ENCODE measurements at places on chromosomes 6 and 20. TPM values are rescaled to one million over a fixed set of nuclear protein-coding genes. Genes with fewer than 3 reads are reported as not detected.

Gene RAB44
- not detected for total RNA-seq

Gene WFDC2
- 7.4 TPM for total RNA-seq

Gene EDN3
- total RNA-seq = 0.20 TPM

Gene HFE
- 2.4 TPM for total RNA-seq

Gene SULF2
- total RNA-seq = 22.9 TPM

Gene SCUBE3
- total RNA-seq = 22.2 TPM

- peak overlapping the region; percentile 67 for H3K4me3 ChIP-seq
- H3K4me1 ChIP-seq = no peaks in the 10 kb centered on the region
- peaks cover 31% of the 10 kb centered on the region for H3K27me3 ChIP-seq
- no peak overlapping the region for H3K27ac ChIP-seq
These were observed 209.6 kb downstream of the ERMARD start for GRCh38 chr6:169960886-169961611.

DNA sequence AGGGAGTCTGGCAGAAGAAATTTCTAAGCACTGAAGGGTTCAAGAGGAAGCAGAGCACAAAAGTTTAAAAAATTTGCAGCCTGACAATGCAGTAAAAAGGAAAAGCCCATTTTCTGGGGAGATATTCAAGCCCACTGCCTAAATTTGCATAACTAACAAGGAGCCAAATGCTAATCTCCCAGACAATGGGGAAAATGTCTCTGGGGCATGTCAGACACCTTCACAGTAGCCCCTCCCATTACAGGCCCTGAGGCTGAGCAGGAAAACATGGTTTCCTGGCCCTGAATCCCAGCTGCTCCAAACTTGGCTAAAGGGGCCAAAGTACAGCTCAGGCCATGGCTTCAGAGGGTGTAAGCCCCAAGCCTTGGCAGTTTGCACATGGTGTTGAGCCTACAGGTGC lies 908.5 kb upstream of the MANEA start:
- DNase-seq = no peak
- H3K4me1 ChIP-seq = no peaks in the 10 kb centered on the region
- no peak overlapping the region for H3K4me3 ChIP-seq
- no peak overlapping the region for H3K27ac ChIP-seq

DNA sequence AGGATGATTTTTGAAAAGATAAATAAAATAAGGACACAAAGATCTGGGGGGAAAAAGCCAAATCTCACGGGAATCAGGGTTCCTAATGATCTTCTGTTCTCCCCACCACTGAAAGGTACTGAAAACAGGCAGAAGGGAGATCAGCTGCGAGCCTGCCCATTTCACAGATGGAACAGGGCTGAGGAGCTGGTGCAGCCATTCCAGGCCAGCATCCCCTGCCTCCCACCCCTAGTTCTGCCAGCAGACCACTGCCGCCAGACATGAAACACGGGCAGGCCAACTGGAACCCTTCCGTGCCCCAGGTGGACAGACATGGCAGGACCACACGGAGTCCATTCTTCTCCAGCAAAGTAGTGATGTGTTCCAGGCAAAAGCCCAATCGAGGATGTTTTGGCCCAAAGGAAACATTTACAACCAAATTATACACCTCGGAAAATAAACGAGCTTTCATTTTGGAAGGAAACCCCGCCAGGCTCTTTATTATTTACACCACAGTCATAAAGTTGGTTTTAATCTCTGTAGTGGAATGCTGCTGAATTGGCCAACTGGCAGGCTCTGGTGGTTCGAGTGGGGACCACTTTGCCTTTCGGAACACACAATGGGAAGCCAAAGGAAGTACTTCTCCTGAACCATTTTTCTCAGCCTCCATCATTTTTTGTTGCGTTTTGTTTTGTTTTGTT lies 28.2 kb downstream of the ISM1 start:
- H3K27ac ChIP-seq = no peak overlapping the region
- no peak for DNase-seq
- H3K4me1 ChIP-seq = peaks cover 7% of the 10 kb centered on the region
- H3K27me3 ChIP-seq = no peaks in the 10 kb centered on the region

- H3K27ac ChIP-seq = no peak overlapping the region
- no peak for DNase-seq
- H3K4me3 ChIP-seq = no peak overlapping the region
- H3K4me1 ChIP-seq = peaks cover 7% of the 10 kb centered on the region
- H3K36me3 ChIP-seq = no peaks in the 10 kb centered on the region
These were observed 42.1 kb downstream of the HLA-DPB1 start for GRCh38 chr6:33117811-33118277.

GRCh38 chr20:36881888-36882287 lies 6.0 kb downstream of the TLDC2 start:
- no peak overlapping the region for H3K27ac ChIP-seq
- H3K4me3 ChIP-seq = no peak overlapping the region
- peaks cover 3% of the 10 kb centered on the region for H3K27me3 ChIP-seq
- no peaks in the 10 kb centered on the region for H3K36me3 ChIP-seq
- DNase-seq = no peak

GRCh38 chr6:114125576-114125975 lies 154.6 kb upstream of the HDAC2 start:
- H3K4me3 ChIP-seq = no peak overlapping the region
- no peak overlapping the region for H3K27ac ChIP-seq
- no peaks in the 10 kb centered on the region for H3K27me3 ChIP-seq

- no peak for DNase-seq
- H3K4me3 ChIP-seq = no peak overlapping the region
- no peaks in the 10 kb centered on the region for H3K27me3 ChIP-seq
- no peak overlapping the region for H3K27ac ChIP-seq
These were observed 301.0 kb downstream of the FARS2 start for GRCh38 chr6:5562277-5562676.

DNA sequence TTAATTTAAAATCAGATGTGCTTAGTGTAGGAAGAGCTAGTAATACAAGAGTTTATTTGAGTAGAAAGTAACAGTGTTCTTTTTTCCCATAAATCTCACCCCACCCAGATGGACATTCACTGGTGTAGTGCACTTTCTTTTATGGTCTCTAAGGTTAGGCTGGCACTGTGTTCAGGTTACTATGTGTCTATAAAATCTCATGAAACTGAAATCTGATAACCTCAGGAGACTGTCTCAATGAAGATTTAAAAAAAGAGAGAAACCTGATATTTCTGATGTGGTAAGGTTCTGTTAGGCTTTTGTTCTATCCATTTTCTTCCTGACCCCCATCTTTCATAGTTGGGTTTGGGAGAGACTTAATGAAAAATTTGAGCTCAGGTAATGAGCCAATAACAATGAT lies 101.2 kb upstream of the CLVS2 start:
- no peaks in the 10 kb centered on the region for H3K36me3 ChIP-seq
- H3K27me3 ChIP-seq = peaks cover 15% of the 10 kb centered on the region
- H3K27ac ChIP-seq = no peak overlapping the region
- no peaks in the 10 kb centered on the region for H3K4me1 ChIP-seq
- no peak for DNase-seq

DNA sequence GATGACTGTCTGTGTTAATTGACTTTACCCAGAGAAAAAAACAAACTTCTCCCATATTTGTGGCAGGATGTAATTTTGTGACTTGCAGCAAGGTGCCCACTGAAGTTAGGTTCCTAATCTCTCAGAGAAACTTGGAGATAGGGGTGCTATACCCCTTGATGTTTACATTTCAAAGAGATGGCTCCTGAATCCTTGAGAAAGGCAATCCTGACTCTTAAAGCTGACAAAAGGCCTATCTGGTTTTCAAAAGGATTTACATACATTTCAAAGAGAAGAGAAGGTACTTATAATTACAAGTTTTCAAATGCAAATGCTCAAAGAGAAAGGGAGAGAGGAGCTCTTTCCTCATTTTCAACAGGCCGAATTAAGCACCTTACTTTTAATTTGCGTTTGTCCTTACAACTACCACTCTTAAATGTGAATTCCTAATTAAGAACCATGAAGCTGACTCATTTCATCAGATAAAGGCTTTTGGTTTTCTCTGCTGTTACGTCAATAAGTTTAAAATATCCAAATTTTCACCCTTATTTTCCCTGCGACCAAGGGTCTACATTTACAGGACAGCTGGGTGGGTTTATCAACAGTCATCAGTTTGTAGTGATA lies 711.8 kb upstream of the MAP3K7 start:
- no peak overlapping the region for H3K27ac ChIP-seq
- H3K27me3 ChIP-seq = no peaks in the 10 kb centered on the region
- H3K36me3 ChIP-seq = peaks cover 3% of the 10 kb centered on the region

- H3K27ac ChIP-seq = no peak overlapping the region
- peaks cover 13% of the 10 kb centered on the region for H3K4me1 ChIP-seq
- peaks cover 10% of the 10 kb centered on the region for H3K27me3 ChIP-seq
These were observed 251.5 kb downstream of the HIVEP2 start for GRCh38 chr6:142693441-142693840.

GRCh38 chr6:6587696-6588063 lies 840 bp upstream of the LY86 start:
- H3K36me3 ChIP-seq = no peaks in the 10 kb centered on the region
- H3K27ac ChIP-seq = no peak overlapping the region
- no peak overlapping the region for H3K4me3 ChIP-seq
- no peaks in the 10 kb centered on the region for H3K27me3 ChIP-seq
- DNase-seq = no peak
- H3K4me1 ChIP-seq = no peaks in the 10 kb centered on the region

DNA sequence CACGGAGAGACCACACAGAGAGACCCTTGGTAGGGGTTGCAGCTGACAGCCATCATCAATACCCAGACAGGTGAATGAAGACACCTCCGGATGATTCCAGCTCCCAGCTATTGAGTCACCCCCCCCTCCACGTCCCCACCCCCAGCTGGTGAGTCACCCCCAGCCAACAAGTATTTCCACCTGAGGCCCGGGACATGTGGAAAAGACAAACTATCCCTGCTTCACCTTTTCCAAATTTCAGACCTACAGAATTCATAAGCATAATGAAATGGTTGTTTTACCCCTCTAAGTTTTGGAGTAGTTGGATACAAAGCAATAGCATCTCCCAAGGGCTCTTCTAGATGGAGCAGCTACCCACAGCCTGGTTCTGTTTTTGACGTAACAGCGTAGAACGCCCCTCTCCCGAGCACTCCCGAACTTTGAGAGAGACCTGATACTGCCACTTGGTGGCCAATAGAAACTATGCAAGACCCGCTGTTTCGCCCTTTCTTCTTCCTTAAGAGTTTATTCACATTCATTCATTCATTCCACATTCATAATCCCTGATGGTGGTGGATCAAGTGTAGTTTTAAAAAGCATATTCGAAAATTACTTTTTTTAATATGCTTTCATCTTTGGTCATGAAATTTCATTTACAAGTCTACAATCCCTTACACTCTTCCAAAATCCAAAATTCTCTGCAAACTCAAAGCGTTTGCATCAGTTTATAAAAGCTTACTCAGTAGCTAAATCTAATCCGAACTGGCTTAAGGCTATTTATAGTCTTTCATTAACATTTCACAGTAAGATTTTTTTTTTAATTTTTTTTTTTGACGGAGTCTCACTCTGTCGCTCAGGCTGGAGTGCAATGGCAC lies 15.1 kb upstream of the PPP1R16B start:
- peaks cover 5% of the 10 kb centered on the region for H3K27me3 ChIP-seq
- H3K4me1 ChIP-seq = no peaks in the 10 kb centered on the region
- no peak overlapping the region for H3K4me3 ChIP-seq
- peak; percentile 34 for DNase-seq
- H3K36me3 ChIP-seq = no peaks in the 10 kb centered on the region

GRCh38 chr6:35168461-35168861 lies 27.3 kb upstream of the TCP11 start:
- H3K4me3 ChIP-seq = no peak overlapping the region
- H3K4me1 ChIP-seq = peaks cover 18% of the 10 kb centered on the region

DNA sequence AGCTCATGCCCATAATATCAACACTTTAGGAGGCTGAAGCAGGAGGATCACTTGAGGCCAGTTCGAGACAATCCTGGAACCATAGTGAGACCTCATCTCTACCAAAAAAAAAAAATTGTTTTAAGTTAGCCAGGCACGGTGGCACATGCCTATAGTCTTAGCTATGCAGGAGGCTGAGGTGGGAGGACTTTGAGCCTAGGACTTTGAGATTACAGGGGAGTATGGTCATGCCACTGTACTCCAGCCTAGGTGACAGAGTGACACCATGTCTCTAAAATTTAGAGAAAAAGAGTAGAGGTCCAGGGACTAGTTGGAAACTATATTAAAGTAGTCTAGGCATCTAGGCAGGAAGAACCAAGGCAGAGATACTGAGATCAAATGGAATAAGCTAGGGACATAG lies 121.6 kb downstream of the SLC16A10 start:
- no peaks in the 10 kb centered on the region for H3K4me1 ChIP-seq
- DNase-seq = no peak
- H3K27me3 ChIP-seq = no peaks in the 10 kb centered on the region
